ENCODE measurements at places on chromosomes 11 and 22.

DNA sequence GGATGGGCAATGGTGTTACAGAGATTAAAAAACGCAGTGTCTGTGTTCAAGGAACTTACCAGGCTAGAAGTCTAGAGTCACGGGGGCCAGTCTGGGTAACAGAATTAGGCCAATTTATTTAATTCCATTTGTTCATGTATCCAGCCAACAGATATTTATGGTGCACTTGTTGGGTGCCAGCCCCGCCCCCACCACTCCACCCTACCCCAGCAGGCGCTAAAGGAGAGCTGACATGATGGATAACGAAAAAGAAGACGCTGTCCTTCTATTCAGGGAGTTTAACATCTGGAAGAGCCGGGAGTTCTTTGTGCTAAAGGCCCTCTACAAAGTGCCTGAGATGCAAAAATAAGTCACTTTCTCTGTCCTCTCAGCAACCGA, 1.1 kb upstream of the BMAL1 start:
- DNase-seq: no peak

- DNase-seq: no peak
These were observed 175.1 kb downstream of the SWAP70 start for GRCh38 chr11:9838961-9839360.

- DNase-seq: no peak
These were observed 405.2 kb downstream of the INSC start for GRCh38 chr11:15519911-15520310.

- DNase-seq: no peak
These were observed 15.9 kb downstream of the DKK3 start for GRCh38 chr11:11992257-11993212.

DNA sequence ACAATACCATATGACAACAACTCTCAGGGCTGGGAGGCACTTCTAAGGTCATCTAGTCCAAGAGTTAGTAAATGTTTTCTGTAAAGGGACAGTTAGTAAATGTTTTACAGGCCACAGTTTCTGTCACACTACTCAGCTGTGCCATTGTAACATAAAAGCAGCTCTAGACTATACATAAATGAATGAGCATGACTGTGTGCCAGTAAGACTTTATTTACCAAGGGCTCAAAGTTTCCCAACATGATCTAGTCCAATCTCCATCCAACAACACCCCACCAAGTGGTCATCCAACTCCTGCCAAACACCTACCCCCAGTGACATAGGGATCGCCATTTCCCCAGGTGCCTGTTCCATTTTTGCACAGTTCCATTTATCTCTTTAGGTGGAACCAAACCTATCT, 12.1 kb downstream of the SERGEF start:
- no peak for DNase-seq

DNA sequence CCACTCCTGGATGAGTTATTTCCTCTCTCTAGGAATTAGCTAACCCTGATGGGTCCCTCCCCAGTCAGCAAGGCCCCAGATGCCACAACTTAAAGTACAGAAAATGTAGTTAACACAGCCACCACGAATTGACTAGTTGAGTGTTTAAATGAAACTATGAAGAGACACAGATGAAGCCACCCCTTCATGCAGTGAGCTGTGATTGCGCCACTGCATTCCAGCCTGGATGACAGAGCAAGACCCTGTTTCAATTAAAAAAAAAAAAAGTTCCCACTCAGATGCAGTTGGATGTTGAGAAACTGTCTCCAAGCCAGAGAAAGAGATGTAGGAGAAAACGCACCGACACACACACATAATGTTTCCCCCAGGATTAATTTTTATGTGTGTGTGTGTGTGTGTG, 53.3 kb downstream of the SCN3B start:
- no peak for DNase-seq

GRCh38 chr22:40592352-40593113, 44.0 kb downstream of the MRTFA start:
- no peak for DNase-seq

DNA sequence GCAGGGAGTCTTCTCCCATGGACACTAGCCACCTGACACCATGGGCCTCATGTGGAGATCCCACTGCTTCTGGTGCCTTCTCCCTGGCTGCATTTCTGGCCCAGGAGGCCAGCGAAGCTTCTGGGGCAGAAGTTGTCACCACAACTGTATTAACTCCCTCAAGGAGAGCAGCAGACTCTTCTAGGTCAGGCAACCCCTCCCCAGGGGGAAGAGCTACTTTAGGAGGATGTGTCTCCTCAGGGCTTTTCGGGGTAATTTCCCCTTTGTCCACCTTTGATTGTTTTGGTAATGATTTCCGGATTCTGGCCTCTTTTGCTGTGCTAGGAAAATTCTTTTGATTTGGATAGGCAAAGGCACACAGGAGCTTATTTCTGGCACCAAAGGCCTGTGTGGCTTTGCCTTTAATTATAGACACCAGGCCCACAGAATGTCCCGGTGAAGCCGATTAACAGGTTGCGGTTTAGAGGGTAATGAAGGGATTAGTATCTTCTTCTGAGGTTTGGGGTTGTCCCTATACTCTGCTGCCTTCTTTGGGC, 8.9 kb upstream of the UCP2 start:
- DNase-seq: no peak

DNA sequence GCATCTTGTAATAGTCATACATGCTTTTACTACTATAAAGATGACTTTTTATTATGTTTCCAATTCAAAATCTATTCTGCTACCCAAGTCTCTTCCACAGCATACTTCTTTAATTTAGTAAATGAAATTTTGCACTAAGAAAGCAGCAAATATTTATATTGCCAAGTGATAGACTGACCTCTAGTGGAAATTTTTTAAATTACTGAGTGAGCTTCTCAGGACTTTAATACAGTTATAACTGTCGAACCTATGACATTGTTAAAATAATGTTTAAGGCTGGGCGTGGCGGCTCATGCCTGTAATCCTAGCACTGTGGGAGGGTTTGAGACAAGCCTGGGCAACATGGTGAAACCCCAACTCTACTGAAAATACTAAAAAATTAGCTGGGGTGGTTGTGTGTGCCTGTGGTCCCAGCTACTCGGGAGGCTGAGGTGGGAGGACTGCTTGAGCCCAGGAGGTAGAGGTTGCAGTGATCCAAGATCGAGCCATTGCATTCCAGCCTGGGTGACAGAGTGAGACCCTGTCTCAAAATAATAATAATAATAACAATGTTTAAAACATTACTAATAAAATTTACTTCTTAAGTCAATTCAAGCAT, 27.3 kb downstream of the STK33 start:
- DNase-seq: no peak

DNA sequence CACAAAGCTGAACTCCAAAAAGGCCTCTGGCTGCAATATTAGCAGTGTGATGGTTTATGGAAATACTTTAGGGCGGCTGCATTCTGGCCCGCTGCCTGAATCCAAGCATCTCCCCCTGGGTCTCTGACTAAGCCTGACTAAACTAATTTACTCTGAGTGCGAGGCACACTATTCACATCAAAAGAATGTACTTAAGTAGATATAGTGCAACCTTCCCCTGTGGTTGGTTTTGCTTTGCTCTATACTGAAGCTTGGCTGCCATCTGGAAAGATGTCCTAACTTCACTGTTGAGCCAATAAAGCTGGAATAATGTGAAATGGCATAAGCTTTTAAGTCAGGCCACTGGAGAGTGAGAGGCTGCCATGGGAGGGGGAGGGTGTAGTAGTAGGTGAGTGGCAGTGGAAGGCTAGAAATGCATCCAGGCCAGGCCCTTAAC, 321.6 kb downstream of the AASDHPPT start:
- DNase-seq: no peak

DNA sequence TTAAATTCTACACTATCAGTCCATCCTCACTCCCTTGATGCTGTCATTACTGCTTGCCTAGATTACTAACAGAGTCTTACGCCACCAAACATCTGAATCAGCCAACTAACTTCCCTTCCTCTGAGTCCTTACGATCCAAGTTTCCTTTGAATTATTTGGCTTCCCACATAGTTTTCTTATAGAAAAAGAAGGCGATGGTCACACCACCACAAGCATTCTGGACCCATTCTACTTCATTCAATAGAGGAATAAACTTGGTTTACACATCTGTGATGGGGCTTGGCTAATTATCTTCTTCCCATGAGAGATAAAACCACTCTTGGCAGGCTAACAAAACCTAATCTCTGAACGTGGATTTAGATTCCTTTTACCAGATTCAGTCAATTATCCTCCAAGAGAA, 35.0 kb downstream of the INTS4 start:
- no peak for DNase-seq

- DNase-seq: no peak
These were observed 113.7 kb downstream of the INSC start for GRCh38 chr11:15228331-15228849.

- DNase-seq: no peak
These were observed 98.9 kb downstream of the TRIM29 start for GRCh38 chr11:120039039-120039438.

DNA sequence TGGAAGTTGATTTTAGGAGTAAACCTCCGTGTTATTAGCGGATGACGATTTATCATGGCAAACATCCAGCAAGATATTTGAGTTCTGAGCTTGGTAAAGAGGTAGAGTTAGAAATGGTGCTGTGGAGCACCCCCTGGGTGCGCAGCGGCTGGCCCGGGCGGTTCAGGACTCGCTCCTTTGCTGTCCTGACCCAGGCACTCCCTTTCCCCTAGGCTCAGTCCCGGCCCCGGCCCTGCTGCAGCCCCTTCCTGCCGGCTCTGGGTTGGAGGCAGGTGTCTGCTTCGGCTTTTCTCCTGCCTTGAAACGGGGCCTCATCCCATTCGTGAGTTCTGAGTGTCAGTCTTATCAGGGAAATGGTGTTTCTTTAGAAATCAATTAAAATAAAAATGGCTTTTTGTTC, 33.4 kb downstream of the AP2A2 start:
- no peak for DNase-seq

DNA sequence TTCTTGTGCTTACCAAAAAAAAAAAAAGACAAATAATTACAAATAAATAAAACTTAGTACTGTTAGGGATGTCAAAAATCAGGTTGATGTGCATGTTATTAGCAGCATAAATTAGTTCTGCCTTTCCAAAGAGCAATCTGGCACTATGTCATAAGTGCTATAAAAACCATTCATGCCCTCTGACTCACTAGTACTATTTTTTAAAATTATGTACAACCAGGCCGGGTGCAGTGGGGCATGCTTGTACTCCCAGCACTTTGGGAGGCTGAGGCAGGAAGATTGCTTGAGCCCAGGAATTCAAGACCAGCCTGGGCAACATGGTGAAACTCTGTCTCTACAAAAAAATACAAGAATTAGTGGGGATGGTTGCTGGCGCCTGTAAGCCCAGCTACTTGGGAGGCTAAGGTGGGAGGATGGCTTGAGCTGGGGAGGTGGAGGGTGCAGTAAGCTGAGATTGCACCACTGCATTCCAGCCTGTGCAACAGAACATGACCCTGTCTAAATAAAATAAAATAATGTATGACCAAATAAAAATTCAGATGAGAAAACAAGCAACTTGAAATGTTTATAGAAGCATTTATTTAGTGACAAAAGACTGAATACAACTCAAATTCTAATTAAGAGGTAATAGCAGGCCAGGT, 25.3 kb downstream of the UEVLD start:
- no peak for DNase-seq

GRCh38 chr11:9313648-9314290, 624 bp downstream of the TMEM41B start:
- no peak for DNase-seq

- no peak for DNase-seq
These were observed 8.0 kb upstream of the PSMC3 start for GRCh38 chr11:47434011-47434786.

- DNase-seq: no peak
These were observed 74.5 kb downstream of the PPP6R3 start for GRCh38 chr11:68535098-68535497.

- no peak for DNase-seq
These were observed 23.0 kb downstream of the CDON start for GRCh38 chr11:126039485-126040271.

GRCh38 chr11:62614275-62614674, 1.2 kb downstream of the ROM1 start:
- DNase-seq: no peak

DNA sequence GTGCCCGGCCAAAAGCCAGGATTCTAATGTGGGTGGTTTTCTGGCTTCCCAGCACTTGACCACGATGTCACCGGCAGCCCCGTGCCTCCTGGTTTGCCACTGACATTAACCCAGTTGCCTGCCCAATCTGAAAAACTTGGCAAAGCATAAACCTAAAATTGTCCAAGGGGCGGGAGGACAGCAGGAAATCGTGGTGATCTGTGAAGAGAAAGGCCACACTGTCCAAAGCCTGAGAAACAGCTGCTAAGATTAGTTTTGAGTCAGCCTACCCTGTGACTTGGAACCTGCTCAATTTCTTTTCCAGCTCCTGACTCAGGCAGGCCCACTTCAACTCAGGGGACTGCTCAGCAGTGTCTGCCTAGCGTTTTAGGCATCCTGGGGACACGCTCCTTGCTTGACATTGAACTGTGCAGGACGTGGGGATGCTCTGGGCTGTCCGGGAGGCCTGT, 8.2 kb upstream of the F2 start:
- no peak for DNase-seq

GRCh38 chr11:27385245-27385644, 22.2 kb upstream of the CCDC34 start:
- no peak for DNase-seq

GRCh38 chr11:73866586-73866996, 10.1 kb downstream of the COA4 start:
- DNase-seq: no peak

DNA sequence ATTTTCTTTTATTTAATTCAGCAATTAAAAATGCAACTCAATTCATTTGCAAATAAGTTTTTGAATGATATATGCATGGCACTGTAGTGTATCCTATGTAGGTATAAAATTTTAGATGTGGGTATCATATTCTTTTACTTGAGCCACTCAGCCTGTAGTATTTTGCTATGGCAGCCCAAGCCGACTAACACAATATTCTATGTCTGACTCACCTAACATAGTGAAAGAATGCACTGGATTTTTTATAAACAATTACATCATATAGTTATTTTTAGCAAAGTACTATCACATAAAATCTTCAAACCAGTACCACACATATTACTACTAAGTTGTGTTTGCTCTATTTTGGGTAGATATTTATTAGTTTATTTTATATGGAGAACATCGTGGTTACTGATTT, 21.9 kb upstream of the GRIA4 start:
- DNase-seq: no peak

DNA sequence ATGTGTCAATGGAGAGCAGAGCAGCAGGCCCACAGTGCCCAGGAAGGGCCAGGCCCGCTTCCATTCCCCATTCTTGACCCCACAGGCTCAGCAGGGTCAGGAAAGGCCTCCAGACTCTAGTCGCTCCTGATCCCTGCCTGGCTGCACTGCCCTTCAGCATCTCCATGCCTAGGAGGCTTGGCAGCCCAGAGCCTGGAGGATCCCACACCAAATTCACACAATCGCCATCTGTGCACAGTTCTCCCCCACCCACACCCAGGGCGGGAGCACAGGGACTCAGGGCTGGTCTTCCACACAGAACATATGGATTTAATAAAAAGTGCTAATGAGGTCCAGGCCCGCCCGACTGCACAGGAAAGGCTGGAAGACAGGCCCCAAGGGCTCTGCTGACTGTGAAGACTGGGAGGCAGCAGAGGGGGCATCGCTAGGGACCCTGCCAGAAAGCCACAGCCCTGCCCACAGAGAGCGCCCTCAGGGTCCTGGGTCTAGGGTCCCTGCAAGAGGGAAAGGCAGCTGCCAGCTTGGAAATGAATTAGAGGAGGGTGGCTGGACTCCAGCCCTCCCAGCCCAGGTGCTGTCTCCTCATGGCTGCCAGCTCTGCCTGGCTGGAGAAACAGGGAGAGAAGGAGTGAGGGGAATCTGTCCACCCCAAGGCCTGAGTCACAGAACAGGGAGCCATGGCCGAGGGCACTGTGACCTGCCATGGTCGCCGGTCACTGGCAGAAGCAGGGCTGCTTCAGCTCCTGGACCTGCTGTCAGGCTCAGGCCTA, 39.7 kb downstream of the DKK3 start:
- DNase-seq: no peak
